ENCODE measurements at places on chromosomes 4 and X.

DNA sequence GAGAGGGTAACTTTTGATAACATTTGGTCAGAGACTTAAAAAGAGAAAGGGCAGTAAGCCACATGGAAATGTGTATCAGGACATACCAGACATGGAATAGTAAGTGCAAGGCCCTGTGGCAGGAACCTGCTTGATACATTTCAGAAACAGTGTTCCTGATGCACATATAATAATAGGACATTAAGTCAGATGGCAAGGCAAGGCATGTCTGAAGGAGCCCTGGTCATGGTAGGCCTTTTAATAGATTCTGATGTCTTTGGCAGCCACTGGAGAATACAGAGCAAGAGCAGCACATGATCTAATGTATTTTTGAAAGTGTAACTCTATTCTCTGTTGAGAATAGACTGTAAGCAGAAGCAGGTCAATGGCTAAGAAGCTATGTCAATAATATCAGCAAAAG, 279.7 kb downstream of the CAMK2D start:
- no peak for DNase-seq

DNA sequence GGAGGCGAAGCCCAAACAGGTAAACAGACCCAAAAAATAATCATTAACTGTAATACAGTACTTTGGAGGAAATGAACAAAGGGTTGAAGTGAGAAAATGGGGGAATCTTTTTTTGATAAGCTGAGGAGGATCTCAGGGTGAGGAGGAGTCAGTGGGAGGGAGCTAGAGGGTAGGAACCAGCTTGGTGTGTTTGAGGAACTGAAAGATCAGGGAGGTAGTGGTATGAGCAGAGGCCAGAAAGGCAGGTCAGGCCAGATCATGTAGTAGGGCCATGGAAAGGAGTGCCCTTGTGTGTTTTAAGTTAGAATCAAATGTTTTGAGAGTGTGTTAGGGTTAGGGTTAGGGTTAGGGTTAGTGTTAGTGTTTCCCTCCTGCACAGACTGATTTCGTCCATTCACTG, 48.8 kb downstream of the PPP2R2C start:
- DNase-seq, result no peak

- DNase-seq, result no peak
Measured at GRCh38 chr4:77605210-77605902, at the start of gene CXCL13. CXCL13 (plus strand) TSS chr4:77605820; CDS start chr4:77605866, 46 bp downstream.

DNA sequence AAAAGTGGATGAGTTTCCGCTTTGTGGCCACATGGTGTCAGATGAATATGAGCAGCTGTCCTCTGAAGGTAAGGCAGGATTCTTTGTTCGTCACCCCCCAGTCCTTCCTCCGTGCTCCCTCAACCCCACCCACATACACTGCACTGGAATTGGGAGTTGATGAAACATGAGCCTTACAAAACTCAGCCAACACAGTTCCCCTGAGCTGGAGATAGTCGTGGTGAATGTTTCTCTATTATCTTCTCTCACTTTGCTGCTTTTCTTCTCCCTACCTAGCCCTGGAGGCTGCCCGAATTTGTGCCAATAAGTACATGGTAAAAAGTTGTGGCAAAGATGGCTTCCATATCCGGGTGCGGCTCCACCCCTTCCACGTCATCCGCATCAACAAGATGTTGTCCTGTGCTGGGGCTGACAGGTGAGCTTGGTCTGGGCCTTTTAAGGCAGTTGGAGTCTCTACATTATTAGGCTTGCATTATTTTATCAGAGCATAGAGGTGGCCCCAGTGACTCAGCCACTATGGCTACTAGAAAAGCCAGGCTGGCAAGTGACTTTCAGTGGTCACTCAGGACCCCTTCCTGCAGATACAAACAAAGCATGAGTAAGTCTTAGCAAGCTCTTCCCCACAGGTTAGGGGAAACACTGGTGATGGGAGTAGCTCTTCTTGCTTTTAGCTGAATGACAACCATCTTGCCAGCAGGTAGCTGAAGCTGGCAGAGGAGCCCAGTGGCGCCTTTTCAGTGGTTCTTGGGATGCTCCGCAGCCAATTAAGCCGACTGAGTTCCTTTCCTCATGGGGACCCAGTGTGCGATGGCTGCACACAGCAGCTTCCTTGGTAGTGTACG, 1.6 kb downstream of the RPL10 start:
- DNase-seq, result no peak

DNA sequence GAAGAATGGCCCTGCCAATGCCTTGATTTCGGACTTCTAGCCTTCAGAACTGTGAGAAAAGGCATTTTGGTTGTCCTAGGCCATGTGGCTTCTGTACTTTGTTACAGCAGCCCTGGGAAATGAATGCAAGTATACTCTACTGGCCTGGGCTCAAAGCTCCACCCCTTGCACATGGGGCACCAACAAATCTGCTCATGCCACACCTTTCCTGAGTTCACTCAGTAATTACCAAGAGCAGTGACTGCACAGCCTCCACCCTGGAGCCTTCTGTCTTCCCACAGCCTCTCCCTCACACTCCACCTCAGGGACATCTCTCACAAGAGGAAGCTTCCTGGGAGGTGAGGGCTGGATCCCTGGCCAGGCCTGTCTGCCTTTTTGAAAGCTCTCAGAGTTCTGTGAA, 29.1 kb upstream of the GAB1 start:
- DNase-seq, result no peak

- no peak for DNase-seq
Measured at GRCh38 chr4:156830351-156830750, 141.2 kb downstream of the PDGFC start.

DNA sequence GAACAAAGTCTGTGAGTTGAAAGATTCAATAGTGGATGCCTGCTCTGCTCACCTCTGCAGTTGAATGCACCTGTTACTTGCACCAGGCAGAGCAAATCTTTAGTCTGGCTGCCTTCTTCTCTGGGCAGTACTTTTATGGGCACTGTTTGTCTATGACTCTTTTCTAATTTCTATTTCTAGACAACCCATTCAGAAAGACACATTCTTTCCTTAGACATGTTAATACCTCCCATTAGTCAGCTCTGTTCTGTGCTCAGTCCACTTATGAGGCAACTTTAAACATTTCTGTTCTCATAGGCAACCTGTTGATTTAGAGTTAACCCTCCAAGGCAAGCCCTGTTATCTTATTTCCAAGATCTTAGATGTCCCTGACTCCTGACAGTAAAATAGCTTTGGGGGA, 108.9 kb downstream of the SYNPO2 start:
- no peak for DNase-seq

- no peak for DNase-seq
Measured at GRCh38 chr4:159238631-159239030, 135.8 kb downstream of the RAPGEF2 start.

DNA sequence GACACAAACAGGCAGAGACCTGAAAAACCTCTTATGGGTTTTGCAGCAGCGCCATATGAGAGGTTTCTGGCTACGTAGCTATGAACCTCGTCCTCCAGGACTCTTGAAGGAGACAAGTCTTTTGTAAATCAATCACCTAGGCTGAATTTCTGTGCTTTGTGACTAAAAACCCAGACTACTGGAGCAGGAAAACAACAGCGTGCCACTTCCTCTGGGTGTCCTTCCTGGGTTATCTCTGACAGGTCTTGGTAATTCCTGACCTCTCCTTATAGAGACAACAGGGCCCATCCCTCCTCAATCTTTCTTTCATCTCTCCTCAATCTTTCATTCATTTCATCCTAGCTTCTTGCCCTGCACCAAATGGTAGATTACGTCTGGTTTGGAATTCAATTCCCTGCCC, 5.7 kb downstream of the S100P start:
- DNase-seq, result no peak

DNA sequence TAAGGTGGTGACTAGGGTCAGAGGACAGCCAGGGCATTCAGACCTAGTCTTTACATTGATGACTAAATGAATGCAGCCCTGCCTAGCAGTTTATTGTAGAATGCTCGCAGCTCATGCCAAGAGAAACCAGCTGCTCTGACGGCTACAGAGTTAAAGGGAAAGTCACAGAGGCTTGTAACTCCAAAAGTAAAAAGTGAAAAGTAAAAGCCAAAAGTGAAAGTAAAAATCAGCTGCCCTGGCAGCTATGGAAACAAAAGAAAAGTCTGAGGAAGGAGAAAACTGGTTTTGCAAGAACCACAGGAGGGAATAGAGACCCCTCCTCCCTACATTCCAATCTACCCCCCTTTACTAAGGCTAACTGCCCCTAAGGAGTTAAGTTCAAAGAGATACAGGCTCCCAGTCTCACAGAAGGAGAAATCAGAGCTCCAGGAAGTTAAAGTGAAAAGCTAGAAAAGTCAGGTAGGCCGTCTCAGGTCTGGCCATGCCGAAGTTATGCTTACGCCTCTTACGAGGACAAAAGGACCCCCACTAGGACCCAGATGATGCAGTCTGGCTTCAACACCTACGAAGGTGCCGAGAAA, 6.0 kb downstream of the GAGE10 start:
- no peak for DNase-seq

DNA sequence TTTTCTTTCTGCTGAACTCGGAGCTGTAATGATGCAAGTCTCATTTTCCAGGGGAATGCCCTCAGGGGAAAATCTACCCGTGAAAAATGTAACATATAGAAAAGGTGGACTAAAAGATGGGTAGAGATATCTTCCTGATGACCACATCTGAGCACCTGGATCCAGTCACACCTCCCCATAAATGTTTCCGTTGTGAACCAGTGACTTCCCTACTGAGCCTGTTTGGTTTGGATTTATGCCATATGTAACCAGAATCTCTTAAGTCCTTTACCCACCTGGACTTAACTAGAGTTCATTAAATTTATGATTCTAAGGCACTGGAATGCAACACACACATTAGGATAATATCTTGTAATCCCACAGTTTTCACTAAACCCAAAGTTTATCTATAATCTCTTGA, 171.1 kb downstream of the ZNF330 start:
- DNase-seq, result no peak

DNA sequence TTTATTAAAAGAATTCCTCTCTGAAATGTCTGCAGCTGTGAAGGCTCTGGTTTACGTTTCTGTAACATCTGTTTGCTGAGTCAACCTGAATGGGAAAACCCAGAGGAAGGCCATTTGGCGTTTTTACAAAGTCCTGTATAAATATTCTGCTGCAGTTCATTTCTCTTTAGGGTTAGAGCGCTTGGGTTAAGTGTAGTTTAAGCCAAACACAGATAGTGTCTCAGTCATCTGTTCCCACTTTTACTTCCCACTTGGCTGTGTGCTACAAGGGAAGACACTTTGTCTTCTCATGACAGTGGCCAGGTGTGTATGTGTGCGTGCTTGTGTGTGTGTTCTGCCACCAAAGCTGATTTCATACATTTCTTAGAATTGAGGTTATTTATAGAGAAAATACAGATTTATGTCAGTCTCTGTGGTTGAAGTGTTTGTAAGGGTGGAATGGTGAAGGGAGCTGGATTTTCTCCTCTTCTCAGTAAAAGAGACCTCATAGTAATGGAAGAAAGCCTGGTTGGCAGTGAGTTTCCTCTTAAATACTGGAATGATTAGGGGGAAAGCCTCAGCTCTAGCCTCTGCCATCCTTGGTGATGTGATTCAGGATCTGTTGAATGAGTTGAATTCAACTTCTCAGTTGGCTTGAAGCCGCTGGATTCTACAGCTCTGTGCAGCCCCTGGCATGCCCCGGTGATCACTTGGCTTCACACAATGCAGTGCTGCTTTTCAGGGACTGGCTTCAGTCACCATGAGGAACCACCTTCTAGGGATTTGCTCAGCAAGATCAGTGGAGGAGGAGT, 50.6 kb downstream of the JADE1 start:
- no peak for DNase-seq

DNA sequence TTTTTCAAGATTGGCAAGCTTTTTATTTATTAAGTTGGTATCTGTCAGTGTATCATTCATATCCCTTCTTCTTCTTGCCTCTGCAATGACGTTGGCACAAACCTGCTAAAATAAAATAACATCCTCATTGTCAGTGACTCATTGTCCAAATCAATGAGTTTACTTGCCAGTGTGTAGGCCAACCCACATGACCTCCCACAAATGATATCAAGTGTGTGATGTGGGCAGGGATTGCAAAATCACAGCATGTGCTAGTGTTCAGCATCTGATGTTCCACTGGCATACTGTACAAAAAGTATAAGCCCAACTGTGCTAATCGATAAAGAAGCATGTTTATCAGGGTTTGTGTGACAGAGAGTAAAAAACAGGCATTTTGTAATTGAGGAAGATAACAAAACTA, 25.5 kb downstream of the GPAT3 start:
- DNase-seq, result no peak

- DNase-seq, result no peak
Measured at GRCh38 chrX:19990151-19990555, 708 bp downstream of the BCLAF3 start.

- no peak for DNase-seq
Measured at GRCh38 chr4:116024954-116025708, 911.7 kb upstream of the NDST4 start.

GRCh38 chr4:186859420-186859819, 135.8 kb upstream of the FAT1 start:
- no peak for DNase-seq

GRCh38 chr4:73682508-73682907, 57.9 kb upstream of the CXCL8 start:
- no peak for DNase-seq

DNA sequence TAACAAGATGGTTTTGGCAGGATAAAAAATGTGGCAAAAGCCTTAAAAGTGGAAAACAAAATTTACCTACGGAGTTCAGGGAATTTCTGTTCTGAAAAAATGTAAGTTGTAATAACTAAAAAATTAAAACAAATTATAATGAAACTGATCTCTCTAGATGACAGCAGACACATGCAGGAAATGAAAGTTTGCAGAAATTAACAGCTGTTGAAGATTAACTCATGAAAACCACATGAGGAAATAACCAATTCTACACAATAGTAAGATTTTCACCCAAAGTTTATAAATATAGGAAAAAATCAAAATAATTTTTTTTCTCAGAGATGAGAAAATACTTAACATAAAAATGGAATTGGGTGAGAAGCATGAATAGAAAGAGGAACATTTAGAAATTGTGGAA, 47.5 kb upstream of the UGT2B15 start:
- no peak for DNase-seq

GRCh38 chr4:163582703-163583102, 88.2 kb downstream of the TMA16 start:
- no peak for DNase-seq

DNA sequence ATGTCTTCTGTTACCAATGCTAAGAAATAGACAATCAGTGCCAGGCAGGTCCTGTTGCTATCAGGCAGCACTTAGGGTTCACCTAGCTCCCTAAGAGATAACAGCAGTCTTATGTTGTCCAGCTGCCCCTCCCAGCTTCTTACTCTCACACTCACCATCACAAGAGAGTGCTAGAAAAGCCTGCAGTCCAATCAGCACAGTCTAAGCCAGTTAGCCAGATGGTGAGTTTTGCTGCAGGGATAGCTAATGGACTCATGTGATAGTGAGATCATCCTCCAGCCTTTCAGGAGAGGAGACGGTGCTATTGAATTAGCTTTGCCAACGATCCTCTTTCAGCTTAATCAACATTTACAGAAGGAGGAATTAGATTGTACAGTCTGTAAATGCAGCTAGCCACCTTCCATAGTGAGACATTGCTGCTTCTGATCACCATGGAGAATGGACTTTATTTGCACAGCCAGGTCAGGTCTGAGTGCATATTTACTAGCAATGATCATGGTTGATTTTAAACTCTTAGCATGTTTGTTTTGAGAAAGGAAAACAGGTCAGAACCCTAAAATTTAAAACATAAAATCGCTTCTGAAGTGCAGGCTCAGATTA, 438.3 kb downstream of the CENPC start:
- DNase-seq, result no peak

- DNase-seq, result no peak
Measured at GRCh38 chrX:31280580-31280979, 208.7 kb upstream of the FTHL17 start.

Data from GF-D8 (cell line).